ENCODE measurements at places on chromosomes 4 and X.

- no peaks in the 10 kb centered on the region for H3K27me3 ChIP-seq
- no peak overlapping the region for H3K27ac ChIP-seq
- H3K4me1 ChIP-seq: no peaks in the 10 kb centered on the region
Observed at GRCh38 chr4:152323221-152323620, 212.7 kb downstream of the FBXW7 start.

DNA sequence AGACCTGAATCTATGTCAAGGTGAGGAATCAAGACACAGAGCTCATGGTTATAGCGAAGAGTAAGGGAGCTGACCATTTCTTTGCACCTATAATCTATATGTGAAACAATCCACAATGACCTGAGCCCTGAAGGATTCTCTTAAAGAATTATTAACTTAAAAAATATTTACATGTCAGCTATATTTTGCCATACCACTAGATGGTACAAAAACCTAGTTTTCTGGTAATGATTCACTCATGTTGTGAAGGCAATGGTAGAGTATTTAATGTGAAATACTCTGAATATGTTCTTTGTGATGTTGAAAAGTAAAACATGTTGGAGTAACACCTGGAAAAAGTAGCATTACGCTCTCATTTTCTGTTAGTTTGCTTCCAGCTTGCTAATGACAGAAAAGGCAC, 40.0 kb downstream of the VGLL1 start:
- H3K27me3 ChIP-seq: no peaks in the 10 kb centered on the region
- H3K4me3 ChIP-seq: no peak overlapping the region
- H3K27ac ChIP-seq: no peak overlapping the region
- no peak for DNase-seq
- H3K4me1 ChIP-seq: no peaks in the 10 kb centered on the region
- no peaks in the 10 kb centered on the region for H3K36me3 ChIP-seq

DNA sequence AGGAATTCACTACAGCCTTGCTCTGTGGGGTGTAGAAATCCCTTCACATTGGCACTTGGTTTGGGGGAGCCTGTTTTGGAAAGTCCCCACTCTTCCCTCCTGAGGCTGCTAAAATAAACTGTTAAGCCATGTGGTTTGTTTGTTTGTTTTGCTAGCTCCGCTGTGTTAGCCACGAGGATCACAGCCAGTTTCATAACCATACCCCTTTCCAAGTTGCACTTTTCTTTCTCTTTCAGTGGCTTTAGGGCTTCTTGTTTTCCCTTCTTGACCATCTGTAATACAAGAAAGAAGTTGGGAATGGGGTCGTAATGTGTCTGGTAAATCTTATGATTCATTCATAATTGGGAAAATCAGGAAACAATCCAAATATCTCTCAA, 24.8 kb upstream of the UXT start:
- DNase-seq: no peak
- H3K27me3 ChIP-seq: no peaks in the 10 kb centered on the region
- no peak overlapping the region for H3K27ac ChIP-seq
- no peak overlapping the region for H3K4me3 ChIP-seq

GRCh38 chrX:124127496-124127895, 166.0 kb downstream of the STAG2 start:
- no peak for DNase-seq
- no peak overlapping the region for H3K4me3 ChIP-seq
- no peaks in the 10 kb centered on the region for H3K27me3 ChIP-seq
- H3K4me1 ChIP-seq: no peaks in the 10 kb centered on the region
- H3K27ac ChIP-seq: no peak overlapping the region
- no peaks in the 10 kb centered on the region for H3K36me3 ChIP-seq

DNA sequence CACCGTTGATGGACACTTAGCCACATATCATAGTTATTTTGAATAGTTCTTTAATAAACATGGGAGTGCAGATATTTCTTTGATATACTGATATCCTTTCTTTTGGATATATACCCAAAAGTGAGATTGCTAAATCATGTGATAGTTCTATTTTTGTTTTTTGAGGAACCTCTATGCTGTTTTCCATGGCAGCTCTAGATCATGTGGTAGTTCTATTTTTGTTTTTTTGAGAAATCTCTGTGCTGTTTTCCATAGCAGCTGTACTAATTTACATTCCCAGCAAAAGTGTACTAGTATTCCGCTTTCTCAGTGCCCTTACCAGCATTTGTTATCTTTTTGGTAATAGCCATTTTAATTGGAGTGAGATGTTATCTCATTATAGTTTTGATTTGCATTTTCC, 3.6 kb downstream of the SH3BGRL start:
- H3K27ac ChIP-seq: no peak overlapping the region
- no peaks in the 10 kb centered on the region for H3K36me3 ChIP-seq
- no peaks in the 10 kb centered on the region for H3K27me3 ChIP-seq
- DNase-seq: no peak

Data from esophagus muscularis mucosa (tissue), 4 donors.